ENCODE measurements at places on chromosomes 2 and 18. TPM values are rescaled to one million over a fixed set of nuclear protein-coding genes. Genes with fewer than 3 reads are reported as not detected.

GRCh38 chr2:110852051-110852450, 119.7 kb downstream of the ACOXL start:
- no peak for DNase-seq

DNA sequence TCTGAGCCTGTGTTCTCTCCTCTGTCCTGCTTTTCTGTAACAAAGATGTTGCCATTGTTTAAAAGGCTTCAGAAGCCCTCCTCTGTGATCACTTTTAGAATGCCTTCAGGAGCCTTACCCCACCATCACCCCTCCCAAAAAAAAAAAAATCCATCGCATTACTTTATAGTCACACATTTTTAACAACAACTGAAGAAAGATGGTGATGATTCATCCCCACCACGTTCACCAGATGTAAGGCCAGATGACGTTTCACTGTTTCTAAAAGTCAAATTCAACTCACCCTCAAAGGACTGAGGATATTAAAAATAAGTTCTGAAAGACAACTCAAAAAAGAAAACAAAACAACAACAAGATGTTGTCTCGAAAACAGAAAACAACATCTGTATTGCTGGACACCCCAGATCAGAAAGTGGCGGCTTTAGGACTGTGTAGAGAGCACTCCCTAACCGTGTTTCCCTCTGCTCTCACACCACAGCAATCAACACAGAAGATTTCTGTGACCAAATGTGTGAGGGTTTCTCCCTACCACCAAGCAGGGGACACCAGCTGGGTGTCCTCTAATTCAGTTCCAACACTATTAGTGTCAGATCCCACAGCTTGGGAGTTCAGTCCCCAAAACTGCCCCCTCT, 61.9 kb upstream of the CREB1 start:
- DNase-seq: no peak

DNA sequence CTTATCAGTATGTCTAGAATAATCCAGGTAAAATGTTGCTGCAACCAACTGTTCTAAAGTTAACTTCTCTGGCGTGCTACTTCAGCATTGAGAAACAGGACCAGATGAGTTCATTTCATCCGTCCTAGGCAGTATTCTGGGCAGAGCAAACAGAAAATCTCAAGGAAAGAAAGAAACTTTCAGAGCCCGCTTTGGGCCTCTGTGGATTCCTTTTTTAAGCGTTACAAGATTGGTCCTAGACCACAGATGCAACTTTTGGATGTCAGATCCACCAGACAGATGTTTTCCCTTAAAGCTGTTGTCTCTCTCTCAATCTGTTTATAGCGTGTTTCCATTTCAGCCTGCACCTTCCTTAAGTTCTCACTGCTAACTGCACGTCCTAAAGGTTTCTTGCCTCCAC, 75.0 kb downstream of the BCL2 start:
- no peak for DNase-seq

DNA sequence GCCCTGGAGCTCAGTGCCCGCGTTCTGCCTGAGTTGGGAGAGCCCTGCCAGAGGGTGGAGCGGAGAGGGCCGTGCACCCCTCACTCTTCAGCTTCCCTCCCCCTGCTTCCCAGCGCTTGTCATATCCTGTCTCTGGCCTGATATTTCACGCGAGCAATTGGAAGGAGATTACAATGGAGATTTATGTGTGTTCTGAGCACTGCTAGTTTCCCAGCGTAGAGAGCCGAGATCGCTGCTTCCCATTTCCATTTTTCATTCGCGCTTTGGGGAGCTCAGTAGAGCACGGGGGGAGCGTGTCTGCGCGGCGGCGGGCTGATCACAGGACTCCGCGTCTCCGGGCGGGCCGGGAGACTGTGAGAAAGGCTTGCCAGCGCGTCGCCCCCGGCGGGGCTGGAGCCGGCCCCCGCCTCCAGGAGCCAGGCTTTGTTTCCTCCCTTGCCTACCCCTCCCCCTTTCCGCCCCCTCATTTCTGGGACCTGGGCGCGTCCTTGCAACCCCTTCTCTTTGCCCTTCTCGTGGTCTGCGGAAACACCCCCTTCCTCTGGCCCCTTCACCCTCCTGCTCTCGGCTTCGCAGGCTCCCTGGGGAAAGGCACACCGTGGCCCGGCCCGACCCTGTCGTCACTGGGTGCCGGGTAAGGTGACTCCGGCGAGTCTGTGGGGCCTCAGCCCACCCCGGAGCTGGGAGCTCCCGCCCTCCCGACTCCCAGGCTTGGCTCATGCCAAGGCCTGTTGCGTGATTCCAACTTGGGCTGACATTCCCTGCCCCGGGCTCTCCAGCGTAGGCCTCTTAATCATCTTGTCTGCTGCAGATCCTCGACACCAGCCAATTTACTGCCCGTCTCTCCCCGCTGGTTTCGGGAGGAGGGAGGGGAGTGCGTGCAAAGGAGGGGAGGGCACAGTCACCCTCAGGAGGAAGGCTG, 5.8 kb downstream of the DLX2 start:
- no peak for DNase-seq

- DNase-seq: no peak
These were observed 126.1 kb downstream of the CTNNA2 start for GRCh38 chr2:79638954-79639353.

- no peak for DNase-seq
These were observed 14.1 kb downstream of the DTYMK start for GRCh38 chr2:241672243-241673188.

GRCh38 chr2:144936442-144936841, 416.5 kb upstream of the ZEB2 start:
- DNase-seq: no peak

GRCh38 chr18:80167331-80167730, 58.3 kb downstream of the ADNP2 start:
- DNase-seq: peak; percentile 13

DNA sequence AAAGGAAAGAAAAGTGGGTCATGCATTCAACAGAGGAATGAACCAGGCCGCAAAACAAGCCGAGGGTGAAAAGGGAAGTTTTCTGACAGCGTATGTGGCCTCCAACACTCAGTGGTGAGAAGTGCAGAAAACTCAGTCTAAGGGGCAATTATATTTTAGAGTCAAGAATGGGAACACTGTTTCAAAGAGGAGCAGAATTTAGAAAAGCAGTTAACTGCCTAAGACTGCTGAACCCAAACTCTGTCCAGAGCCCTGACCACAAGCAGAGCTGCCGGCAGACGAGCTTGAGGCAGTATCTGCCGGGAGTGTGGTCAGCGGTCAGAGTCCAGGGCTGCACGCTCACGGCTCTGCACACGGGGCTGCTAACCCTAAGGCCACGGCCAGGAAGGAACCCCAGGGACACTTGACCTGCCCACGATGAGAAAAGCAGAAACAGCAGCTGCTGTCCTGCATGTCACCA, 347.0 kb upstream of the ID2 start:
- no peak for DNase-seq

DNA sequence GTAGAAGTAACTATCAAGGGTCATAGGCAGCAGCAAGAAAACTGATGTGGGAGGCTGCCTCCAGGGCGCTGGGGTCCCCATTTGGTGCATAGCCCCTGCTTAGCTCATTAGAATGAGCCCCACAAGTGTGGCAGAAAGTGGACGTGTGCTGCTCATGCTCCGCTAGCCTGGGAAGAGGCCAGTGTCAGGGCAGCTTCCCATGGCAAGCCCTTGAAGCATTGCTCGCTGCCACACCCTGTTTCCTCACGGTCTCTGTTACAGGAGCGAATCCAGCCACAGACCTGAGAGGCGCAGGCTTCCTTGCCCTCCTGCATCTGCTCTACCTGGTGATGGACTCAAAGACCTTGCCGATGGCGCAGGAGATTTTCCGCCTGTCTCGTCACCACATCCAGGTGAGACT, 22.5 kb downstream of the ELMOD3 start:
- no peak for DNase-seq

DNA sequence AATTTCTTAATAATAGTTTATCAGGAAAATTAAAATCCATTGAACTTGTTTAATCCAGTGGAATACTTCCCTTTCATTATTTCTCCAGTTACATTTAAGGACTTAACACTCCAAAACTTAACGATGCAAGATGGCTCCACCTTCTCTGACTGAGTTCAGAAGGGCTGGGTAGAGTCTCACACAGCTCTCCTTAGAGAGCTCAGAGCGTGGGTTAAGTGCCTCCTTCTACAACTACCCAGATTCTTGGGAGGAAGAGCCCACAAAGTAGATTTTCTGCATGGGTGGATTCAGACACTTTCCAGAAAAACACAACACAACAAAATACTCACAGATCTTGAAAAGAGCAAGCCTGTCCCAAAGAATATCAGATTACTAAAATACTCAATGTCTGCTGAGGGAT, 130.6 kb downstream of the THADA start:
- DNase-seq: no peak

- no peak for DNase-seq
These were observed 57.5 kb downstream of the PAX3 start for GRCh38 chr2:222241128-222241870.

DNA sequence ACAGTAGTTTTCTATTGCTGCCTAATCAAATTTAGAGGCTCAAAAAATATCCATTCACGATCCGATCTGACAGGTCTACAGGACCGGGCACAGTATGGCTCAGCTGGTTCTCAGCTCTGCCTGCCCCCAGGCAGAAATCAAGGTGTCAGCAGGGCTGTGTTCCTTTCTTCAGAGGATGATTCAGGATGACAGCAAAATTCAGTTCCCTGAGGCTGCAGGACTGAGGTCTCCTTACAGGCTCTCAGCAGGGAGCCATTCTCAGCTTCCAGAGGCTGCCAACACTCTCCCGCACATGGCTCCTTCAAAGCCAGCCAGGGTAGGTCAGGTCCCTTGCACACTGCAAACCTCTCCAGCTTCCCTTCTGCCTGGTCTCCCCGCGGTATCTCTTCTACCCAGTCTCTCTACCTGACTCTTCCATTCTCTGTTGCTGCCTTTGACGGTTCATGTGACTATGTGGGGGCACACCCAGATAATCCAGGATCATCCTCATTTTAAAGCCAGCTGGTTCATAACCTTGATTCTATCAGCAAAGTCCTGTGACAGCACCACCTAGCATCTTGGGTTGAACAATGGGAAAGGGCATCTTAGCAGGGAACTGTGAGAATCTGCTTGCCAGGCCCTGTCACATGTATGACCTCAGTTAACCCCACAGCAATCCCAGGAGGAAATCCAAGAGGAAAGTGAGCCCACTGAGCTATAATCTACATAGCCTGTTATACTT, 50.4 kb downstream of the UXS1 start:
- no peak for DNase-seq

CSRNP3 gene
- total RNA-seq: not detected

OTOS gene
- not detected for total RNA-seq

HRH4 gene
- total RNA-seq: 0.23 TPM

SERPINB3 gene
- total RNA-seq: not detected

MYO3B gene
- 0.11 TPM for total RNA-seq

ACMSD gene
- not detected for total RNA-seq

KLHL14 gene
- total RNA-seq: not detected

RAPGEF4 gene
- 1.1 TPM for total RNA-seq

Data from activated naive CD8-positive, alpha-beta T cell treated with anti-CD3 and anti-CD28 coated beads, Interleukin-2, amount 10 ng/mL, durations not matched to agents 7 days and 5 days (primary cell).